ENCODE measurements at places on chromosomes 4 and X.

DNA sequence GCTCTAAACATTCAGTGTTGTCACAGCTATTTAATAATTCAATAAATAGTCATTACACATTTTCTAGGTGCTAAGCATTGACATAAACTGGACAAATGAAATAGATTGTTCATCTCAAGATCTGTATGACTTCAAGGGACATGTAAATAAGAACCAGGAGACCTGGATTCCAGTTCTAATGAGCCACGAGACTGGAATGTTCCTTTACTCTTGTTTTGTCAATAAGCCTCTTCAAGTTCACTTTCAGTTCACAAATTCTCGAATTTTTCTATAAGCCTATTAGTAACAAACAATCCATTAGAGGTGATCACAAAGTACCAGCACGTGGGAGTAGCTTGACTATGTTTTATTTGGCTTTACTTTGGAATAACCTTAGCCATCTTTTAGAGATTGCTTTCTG, 514.0 kb upstream of the SMIM31 start:
- DNase-seq = no peak

- DNase-seq = no peak
These were observed 85.7 kb downstream of the CRLF2 start for GRCh38 chrX:1126738-1127137.

DNA sequence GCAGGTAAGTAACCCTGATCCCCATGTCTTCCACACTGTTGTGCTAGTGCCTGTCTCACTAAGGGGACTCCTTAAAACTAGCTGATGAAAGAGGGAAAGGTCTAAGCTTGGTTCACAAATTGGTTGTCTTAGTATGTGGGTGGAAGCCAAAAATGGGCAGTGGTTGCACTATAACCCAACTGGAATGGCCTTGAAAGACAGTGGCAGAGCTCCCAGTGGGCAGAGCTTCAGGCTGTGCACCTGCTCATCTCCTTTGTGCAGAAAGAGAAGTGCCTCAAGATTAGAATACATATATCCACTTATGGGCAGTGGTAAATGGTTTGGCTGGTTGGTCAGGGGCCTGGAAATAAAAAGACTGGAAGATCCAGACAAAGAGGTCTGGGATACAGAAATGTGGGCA, 7.2 kb downstream of the SYN1 start:
- no peak for DNase-seq

DNA sequence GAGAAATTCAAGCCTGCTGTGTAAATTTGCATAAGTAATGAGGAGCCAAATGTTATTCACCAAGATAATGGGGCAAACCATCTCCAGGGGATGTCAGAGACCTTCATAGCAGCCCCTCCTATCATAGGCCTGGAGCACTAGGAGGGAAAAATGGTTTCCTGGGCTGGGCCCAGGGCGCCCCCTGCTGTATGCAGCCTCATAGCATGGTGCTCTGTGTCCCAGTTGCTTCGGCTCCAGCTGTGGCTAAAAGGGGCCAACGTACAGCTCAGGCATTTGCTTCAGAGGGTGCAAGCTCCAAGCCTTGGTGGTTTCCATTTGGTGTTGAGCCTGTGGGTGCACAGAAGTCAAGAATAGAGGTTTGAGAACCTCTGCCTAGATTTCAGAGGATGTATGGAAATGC, 859.3 kb downstream of the RPA4 start:
- DNase-seq = no peak

- no peak for DNase-seq
These were observed 69.2 kb downstream of the SRPX start for GRCh38 chrX:38151441-38151840.

- no peak for DNase-seq
These were observed 47.9 kb downstream of the TMEM131L start for GRCh38 chr4:153514001-153514526.

GRCh38 chr4:176422511-176422910, 102.7 kb downstream of the SPCS3 start:
- DNase-seq = no peak

All from stimulated activated CD8-positive, alpha-beta memory T cell treated with anti-CD3 and anti-CD28 coated beads, Interleukin-12 subunit alpha, Interleukin-12 subunit beta, amount 100 ng/mL, for 4 hours (primary cell).